ENCODE measurements at places on chromosomes 6 and 20.

DNA sequence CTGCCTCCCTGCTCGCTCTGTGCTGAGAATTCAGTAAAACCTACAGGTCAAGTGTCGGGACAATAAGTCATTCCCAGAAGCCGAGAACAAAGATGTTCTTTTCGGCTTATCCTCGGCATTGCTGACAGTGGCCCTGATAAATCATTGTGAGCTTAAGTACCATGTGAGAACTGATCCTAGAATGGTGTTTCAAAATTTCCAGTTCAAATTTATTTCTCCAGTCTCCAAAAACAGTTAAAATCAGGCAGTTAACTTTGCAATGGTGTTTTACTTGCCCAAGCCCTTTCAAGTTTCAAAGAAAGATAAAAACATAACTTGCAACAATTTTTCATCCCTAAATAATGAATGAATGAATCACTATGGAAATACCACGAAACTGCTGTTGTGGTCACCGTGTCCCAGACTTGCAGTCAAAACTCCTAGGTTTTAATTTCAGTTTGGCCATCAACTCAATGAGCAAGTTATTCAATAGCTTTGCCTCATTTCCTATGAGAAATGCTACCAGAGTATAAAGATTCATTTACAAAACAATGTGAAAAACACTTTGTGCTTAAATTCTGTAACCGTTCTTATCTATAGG lies 4.3 kb downstream of the ATP5F1E start:
- H3K4me1 ChIP-seq, result peaks cover 59% of the 10 kb centered on the region
- no peak for DNase-seq
- no peak overlapping the region for H3K4me3 ChIP-seq
- H3K27ac ChIP-seq, result no peak overlapping the region
- no peaks in the 10 kb centered on the region for H3K27me3 ChIP-seq

GRCh38 chr6:18276610-18277236 lies 12.4 kb upstream of the DEK start:
- no peaks in the 10 kb centered on the region for H3K4me1 ChIP-seq
- no peak overlapping the region for H3K27ac ChIP-seq
- peaks cover 17% of the 10 kb centered on the region for H3K27me3 ChIP-seq
- H3K36me3 ChIP-seq, result no peaks in the 10 kb centered on the region

DNA sequence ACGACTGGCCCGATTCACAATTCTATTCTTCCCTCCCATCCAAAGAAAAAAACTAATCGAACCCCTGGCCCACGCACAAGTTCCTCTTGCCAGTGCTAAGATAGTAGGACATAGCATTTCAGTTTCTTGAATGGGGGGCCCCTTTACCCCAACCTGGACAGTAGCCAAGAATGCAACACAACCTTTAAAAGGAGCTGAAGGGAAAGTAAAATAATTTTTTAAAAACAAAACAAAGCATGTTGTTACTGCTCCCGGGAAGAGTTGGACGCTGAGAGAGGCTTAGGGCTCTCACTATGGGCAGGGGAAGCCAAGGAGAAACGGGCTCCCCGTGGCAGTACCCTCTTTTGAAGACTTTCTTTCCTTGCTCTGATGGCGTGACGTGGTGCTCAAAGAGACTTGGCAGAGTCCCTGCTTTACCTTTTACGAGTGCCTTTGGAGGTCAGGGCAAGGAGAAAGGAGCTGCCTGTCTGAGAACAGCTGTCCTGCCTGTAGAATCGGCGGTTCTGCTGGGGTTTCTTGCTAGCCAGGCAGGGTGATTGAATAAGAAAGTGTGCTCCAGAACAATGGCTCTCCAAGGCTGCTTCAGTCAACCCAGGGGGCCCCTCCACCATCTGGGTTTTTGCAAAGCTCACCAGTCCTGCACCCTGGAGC lies 5.8 kb downstream of the TFAP2C start:
- H3K36me3 ChIP-seq, result no peaks in the 10 kb centered on the region
- H3K4me3 ChIP-seq, result no peak overlapping the region
- no peak for DNase-seq
- H3K27ac ChIP-seq, result no peak overlapping the region
- peaks cover 16% of the 10 kb centered on the region for H3K27me3 ChIP-seq

DNA sequence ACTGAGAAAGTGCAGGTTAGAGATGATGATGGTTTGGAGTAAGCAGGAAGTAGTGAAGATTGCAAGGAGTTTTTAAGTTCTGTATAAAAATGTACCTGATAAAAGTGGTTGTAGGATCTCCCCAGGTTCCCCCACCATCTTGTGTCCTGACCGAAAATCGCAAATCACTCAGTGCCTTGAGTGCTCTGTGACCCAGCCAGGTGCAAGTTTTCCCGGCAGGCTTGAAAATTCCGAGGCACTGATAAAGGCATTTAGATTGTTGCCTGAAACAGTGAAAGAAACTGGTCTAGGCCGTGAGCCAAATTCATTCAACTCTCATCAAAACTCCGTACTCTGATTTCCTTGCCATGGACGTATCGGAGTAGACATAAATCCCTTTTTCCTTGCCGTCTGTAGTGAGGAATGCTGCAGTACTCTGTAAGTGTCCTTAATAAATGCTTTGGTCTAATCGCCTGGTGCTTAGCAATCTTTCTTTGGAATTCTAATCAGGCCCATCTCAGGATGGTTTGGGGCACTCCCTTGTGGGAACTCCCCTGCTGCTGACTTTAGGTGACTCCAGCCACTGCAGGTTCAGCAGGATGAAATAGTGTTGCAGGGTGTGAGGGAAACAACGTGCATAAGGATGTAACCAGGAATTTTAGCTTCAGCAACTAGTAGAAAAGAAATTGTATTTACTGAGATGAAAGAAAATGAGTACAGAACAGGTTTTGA lies 1199.8 kb upstream of the MAP3K7 start:
- H3K27ac ChIP-seq, result no peak overlapping the region
- H3K4me3 ChIP-seq, result no peak overlapping the region
- no peaks in the 10 kb centered on the region for H3K27me3 ChIP-seq
- no peaks in the 10 kb centered on the region for H3K4me1 ChIP-seq
- no peak for DNase-seq

DNA sequence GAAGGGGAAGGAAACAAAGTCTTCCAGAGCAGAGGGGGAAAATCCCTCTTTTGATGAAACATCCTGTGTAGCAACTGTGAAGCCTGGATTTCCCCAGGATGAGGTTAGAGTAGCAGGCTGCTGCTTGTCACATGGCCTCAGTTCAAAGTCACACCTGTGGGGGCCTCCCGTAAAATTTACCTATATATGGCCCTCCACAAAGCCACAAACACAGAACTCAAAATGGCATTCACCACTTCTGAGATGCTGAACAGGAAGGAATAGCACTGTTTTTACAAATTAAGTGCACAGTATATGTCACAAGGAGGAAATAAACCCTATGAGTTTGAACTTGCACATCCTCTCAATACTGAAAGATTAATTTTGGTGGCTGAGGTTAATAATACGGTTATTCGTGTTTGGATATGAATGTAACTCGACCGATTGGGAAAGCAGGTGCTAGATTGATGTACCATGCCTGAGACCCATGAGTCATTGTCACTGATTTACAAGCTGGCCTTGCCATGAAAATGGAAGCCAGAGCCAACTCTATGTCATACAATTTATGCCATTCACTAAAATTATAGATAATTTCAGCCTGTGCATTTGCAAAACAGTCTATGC lies 70.6 kb downstream of the SGK1 start:
- peak; percentile 85 for DNase-seq
- peaks cover 63% of the 10 kb centered on the region for H3K4me1 ChIP-seq
- H3K27me3 ChIP-seq, result no peaks in the 10 kb centered on the region
- H3K27ac ChIP-seq, result peak overlapping the region; percentile 60

- H3K4me3 ChIP-seq, result peak overlapping the region; percentile 89
- peak overlapping the region; percentile 77 for H3K27ac ChIP-seq
- peaks cover 66% of the 10 kb centered on the region for H3K4me1 ChIP-seq
Measured at GRCh38 chr6:42049948-42050296, 402 bp upstream of the TAF8 start.
